ENCODE measurements at places on chromosomes 13 and 19.

DNA sequence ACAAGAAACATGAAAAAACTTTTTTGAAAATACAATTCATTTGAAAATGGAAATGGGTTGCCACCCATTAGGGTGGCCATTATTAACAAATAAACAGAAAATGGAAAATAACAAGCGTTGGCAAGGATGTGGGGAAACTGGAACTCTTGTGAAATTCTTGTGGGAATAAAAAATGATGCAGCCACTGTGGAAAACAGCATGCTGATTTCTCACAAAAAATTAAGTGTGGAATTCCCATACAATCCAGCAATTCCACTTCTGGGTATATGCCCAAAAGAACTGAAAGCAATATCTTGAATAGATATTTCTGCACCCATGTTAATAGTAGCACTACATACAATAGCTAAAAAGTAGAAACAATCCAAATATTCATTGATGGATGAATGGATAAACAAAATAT is 165.2 kb downstream of the DCLK1 start:
- DNase-seq, result no peak

DNA sequence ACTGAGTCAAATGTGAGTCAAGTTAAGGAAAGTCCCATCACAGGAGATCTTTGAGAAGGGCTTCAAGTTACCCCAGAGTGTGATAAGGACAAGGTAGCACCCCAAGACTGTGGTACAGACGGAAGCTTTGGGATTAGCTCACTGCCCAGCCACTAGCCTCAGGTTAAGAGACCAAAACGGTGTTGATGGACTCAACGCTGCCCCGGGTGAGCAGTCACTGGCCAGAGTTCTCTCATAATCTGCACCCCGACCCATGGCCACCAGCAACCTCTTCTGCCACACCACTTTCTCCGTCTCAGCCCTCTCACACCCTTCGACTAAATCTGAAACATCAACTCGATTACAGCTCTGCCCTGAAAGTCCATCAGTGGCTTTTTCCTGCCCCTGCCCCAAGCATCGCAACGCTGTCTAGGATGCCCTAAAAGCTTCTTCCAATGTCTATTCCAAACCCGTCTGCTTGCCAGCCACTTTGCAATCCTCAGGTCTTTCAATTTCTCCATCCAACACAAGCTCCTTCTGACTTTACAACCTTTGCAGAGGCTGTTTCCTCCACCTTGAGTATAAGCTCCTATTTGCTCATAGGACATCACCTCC is 5.6 kb downstream of the HNRNPL start:
- no peak for DNase-seq

DNA sequence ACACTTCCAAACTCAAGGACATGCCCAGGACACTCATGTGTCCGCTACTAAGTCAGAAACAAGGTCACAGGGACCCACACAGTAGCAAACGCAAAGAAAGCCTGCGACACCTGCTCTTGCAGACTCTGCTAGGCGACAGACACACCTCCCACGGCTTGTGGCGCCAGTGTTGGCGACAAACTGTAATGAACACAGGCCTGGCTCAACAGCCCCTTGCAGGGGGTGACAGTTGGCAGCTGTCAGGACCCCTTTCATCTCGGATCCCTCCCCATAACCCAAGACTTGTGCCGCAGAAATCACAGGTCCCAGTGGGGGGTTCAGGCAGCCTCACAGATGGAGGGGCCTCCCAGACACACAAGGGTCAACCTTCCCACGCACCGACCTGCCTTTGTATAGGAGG is 364 bp downstream of the CKM start:
- no peak for DNase-seq

DNA sequence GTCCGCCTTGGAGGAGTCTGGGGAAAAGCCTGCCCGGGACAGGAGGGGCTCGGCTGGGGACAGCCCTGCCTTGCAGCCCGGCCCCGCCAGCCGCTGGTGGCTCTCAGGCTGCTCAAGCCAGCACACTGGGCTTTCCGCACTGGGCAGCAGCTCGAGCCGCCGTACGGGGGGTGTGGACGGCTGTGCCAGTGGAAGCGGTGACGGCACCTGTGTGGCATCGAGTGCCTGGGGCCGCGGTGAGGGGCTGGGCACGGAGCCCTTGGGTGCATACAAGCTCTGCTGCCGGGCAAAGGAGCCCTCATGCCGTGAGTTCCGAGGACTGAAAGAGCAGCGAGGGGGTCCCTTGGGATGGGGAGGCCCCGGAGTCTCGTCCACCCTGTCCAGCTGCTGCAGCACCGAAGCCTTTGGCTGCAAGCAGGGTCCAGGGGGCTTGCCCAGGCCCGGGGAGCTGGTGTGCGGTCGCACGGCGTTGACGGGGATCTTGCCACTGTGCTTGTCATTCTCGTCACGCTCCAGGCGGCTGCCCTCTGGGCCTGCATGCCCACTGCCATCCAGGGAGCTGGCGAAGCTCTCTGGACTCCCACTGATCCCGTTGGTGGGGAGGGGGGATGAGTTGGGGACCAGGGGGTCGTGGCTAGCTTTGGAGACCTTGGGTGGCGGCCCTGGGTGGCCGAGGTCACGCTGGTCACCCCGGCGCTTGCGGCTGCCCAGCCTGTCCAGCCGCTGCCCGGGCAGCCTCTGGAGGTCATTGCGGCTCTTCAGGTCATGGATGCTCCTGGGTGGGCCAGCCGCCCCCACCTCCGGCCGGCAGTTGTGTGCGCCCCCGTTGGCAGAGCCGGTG is 4.7 kb upstream of the SLC35E1 start:
- no peak for DNase-seq

GRCh38 chr19:58044391-58044790 is 10.6 kb downstream of the ZSCAN1 start:
- DNase-seq, result no peak

- no peak for DNase-seq
Measured at GRCh38 chr13:110394371-110394841, 87.3 kb downstream of the COL4A2 start.

DNA sequence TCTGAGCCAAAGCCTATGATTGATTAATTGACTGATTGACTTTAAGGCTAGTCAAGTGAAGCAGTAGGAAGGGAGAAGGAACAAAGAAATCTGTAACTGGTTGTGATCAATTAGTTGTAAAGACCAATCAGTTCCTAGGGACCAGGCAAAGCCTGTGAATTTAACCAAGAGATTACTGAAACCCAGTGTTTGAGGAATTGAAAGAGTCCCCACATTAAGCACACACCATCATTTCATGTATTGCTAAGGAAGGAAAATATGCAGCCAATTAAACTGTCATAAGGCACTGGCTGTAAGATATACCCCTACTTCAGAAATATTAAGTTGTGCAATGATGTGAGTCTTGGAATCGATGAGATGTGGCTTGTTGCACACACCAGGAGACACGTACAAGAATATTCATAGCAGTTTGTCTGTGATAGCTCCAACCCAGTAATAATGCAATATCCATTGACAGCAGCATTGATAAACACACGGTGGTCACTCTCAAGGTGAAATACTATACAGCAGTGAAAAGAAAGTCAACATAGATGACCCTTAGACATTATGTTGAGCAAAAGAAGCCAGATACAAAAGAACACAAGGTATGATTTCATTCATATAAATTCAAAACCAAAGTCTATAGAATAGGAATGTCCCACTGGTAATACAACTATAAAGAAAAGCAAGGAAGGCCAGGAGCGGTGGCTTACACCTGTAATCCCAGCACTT is 9.0 kb downstream of the C19orf47 start:
- DNase-seq, result no peak

- DNase-seq, result no peak
Measured at GRCh38 chr19:29978080-29978479, 36.0 kb downstream of the URI1 start.

DNA sequence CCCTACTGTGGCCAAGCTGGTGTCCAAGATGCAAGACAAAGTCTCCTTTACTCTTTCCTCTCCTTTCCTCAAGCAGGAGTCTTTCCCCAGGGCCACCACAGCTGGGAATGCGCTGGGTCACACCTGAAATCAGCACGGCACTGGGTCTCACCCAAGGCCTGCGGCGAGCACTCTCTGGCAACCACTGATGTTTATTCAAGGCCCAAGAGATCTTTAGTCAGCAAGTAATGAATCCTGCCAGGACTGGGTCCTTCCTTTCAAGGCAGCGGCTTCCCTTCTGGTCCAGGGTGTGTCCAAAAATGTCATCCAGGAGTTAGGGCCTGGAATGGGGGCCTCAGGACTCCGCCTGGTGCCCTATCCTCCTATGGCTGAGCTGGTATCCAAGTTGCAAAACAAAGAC is 24.1 kb downstream of the BLOC1S3 start:
- no peak for DNase-seq

DNA sequence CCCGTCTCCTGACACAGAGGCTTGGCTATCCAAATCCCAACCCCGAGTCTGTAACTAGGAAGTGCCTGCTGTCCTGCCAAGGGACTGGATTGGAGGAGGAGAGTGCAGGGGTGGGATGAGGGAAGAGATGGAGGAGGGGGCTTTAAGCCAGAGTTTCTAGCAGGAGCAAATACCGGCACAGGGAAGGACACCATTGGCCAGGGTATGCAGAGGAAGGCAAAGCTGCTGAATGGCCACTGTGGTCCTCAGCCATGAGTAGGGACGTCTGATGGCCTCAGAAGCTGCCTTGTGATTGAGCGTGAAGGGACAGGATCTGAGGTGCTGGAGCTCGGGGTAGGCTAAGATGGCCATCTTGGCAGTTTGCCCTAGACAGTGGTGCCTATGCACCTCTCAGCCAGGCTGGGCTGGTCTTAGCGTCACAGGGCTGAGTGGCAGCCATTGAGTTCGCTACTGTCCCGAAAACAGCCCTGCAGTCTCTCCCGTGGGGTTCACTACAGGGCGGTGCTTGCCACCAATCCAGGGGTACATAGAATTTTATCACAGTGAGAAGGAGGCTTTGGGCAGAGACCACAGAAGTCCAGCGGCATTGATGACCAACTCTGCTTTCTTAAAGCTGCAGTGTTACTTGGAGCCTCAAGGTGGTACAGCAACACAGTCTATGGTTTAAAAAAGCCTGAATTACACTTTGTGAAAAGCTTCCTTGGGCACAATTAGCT is 61.8 kb downstream of the AKAP11 start:
- no peak for DNase-seq

- DNase-seq, result no peak
Measured at GRCh38 chr13:101116826-101117225, 299.5 kb downstream of the NALCN start.

- DNase-seq, result no peak
Measured at GRCh38 chr19:50415661-50416033, 3.1 kb upstream of the SPIB start.

DNA sequence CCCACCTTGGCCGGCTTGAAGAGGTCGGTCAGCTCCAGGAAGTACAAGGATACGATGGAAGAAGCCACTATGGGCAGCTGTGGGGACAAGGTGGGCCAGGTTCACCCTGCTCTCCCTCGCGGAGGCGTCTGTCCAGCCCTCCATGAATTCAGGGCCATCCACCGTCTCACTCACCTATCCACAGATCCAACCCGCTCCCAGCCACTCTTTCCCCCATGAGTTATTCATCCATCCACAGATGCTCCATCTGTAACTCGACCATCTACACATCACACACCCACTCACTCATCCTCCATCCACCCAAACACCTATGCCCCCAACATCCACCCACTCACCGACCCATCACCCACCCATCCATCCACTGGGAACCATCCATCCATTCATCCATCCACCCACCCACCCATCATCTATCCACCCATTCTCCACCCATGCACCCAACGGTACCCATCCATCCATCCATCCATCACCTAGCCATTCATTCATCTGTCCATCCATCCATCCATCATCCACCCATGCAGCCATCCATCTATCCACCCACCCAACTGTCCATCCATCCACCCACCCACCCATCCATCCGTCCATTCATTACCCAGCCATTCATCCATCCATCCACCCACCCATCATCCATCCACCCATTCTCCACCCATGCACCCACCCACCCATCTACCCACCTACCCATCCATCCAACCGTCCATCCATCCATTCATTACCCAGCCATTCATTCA is 5.8 kb downstream of the PLPPR3 start:
- DNase-seq, result no peak

DNA sequence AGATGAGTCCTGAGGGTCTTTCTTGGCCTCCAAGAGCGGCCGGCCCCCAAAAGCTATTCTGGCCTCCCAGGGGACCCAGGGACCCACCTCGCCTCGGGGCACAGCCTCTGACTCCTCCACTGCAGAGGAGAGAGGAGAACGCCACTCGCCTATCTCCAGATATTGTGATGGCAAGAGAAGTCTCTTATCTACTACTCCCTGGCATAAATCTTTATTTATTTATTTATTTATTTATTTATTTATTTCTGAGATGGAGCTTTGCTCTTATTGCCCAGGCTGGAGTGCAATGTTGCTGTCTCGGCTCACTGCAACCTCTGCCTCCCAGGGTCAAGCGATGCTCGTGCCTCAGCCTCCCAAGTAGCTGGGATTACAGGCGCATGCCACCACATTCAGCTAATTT is 11.0 kb downstream of the SLC7A9 start:
- no peak for DNase-seq

DNA sequence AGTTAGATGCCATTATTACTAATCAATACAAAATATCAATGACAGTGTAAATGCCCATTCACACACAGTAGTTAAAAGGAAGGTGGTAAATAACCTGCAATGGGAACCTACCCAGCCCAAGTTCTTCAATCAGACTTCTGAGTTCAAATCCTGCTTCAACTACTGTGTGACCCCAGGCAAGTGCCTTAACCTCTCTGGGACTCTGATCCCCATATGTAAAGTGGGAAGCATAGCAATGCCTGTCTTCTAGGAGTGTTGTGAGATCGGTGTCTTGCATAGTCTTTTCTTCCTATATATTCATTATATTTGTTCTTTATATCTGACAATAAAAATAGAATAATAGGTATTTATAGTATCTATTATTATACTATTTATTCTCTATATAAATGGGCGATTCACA is 6.9 kb downstream of the TIMM13 start:
- DNase-seq, result no peak

DNA sequence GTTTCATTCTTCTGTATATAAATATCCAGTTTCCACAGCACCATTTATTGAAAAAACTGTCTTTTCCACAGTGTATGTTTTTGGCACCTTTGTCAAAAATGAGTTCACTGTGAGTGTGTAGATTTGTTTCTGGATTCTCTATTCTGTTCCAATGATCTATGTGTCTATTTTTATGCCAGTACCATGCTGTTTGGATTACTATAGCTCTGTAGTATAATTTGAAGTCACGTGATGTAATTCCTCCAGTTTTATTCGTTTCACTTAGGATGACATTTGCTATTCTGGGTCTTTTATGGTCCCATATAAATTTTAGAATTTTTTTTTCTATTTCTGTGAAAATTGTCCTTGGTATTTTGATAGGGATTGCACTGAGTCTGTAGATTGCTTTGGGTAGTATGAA is 11.0 kb upstream of the ZNF823 start:
- DNase-seq, result no peak

DNA sequence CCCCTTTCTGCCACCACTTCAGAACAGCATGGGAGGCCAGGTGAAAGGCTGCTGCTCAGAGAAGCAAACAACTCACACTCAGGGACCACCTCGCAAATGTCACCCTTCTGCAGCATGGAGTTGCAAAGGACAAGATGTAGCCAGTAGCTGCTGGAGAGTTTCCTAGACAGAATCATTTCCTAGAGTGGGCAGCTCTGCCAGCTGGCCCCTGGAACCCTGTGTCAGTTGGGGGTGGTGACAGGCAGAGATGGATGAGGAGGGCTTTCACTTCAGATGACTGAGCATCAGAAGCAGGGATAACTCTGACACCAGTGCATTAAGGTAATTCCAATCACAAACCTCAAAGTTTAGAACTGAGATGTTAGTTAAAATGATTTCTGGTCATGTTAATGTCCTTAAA is 34.4 kb upstream of the EPHX3 start:
- no peak for DNase-seq

- DNase-seq, result no peak
Measured at GRCh38 chr19:8456064-8456463, 11.3 kb downstream of the HNRNPM start.
